ENCODE measurements at places on chromosomes 1 and 21.

- no peak for DNase-seq
These were observed 117.2 kb downstream of the SLC25A24 start for GRCh38 chr1:108082738-108083562.

GRCh38 chr1:93710499-93711453 lies 29.1 kb upstream of the BCAR3 start:
- no peak for DNase-seq

DNA sequence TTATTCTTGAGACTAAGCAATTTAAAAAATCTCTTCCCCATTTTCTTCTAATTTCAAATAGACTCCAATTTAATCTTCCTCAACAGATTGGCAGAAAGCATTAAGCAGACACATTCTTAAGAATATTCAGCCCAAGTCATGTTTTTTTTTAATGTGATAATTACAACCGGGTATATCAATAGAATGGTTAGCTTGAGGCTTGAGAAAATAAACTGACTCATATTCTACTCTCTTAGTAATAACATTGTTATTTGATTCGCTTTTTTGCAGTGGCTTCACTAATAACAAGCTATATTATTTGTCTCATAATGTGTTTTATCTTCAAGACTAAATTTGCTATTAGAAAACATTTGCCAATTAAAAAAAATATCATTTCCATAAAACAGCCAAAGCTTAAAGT lies 488.6 kb upstream of the RGS18 start:
- no peak for DNase-seq

GRCh38 chr1:198917226-198917625 lies 278.4 kb downstream of the PTPRC start:
- DNase-seq = no peak

DNA sequence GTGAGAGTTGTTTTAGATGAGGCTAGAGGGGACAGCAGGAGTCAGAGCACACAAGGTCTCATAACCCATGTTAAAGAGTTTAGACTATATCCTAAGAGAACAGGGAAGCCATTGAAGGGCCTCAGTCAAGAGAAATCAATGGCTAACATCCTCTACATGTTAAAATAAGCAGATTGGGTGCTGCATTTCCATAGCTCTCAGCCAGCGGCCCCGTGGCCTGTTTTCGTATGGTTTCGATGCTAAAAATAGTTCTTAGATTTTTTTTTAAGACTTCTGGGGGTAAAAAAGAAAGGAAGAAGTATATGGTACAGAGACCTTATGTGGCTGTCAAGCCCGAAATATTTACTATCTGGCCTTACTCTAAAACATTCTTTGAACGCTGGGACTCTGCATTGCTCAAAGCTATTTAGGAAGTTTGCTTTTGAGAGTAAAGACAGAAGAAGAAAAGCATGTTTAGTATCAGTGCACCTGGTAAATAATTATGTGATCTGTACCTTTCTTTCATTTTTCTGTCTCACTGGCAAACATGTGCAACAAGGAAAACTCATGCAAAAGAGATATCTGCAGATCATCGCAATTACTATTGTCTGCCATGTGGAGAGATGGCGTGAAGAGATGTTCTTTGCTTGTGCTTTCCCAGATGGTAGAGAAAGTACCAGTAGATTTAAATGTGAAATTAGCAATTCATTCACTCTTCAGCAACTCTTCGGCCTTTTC lies 8.4 kb downstream of the PDIK1L start:
- no peak for DNase-seq

DNA sequence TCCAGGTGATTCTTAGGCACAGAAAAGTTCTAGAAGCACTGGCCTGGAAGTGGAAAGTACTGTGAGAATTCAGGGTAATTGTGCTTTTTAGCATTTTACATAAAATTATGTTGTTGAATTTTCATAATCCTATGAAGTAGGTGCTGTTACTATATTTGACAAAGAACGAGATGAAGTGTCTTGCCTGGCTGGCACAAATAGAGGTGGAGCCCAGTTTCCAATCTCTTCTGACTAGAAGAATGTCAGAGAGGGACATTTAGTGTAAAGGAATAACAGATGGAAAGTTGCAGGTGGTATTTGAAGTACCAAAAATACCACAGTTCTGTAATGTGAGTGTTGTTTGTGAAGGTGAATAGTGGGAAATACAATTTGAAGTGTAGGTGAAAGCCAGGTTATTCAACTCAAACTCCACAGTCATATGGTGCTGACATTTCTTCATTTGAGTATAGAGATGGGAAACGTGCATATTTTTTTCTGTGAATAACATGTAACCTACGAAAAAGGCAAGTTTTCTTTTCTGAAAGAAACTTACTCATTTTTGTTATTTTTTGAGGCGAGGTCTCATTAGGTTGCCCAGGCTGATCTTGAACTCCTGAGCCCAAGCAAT lies 3.5 kb upstream of the TMCO2 start:
- DNase-seq = no peak

All from activated CD4-positive, alpha-beta T cell treated with anti-CD3 and anti-CD28 coated beads for 24 hours (primary cell).